ENCODE measurements at places on chromosomes 11 and 22.

DNA sequence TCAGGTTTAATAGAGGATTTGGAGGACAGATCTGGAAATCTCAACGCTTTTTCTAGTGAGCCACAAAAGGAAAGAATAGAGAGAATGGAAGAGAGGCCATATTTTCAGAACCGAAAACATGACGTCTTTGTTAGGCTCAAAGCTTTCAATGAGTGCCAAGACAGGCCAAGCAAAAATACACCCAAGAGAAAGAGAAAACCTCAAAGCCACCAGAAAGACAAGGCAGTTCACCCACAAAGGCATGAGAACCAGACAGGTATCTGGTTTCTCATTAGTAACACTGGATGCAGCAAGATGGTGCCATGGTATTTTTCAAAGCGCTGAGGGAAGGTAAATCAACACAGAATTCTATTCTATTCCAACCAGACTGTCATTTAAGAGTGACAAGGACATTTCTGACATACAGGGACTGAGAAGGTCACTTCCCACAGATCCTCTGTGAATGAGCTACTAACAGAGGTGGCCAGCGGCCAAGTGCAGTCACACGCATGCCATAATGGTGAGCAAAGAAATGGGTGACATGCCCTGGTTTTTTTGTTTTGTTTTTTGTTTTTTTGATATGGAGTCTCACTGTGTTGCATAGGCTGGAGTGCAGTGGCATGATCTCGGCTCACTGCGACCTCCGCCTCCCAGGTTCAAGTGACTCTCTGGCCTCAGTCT, 41.9 kb downstream of the TOLLIP start:
- no peak for DNase-seq

DNA sequence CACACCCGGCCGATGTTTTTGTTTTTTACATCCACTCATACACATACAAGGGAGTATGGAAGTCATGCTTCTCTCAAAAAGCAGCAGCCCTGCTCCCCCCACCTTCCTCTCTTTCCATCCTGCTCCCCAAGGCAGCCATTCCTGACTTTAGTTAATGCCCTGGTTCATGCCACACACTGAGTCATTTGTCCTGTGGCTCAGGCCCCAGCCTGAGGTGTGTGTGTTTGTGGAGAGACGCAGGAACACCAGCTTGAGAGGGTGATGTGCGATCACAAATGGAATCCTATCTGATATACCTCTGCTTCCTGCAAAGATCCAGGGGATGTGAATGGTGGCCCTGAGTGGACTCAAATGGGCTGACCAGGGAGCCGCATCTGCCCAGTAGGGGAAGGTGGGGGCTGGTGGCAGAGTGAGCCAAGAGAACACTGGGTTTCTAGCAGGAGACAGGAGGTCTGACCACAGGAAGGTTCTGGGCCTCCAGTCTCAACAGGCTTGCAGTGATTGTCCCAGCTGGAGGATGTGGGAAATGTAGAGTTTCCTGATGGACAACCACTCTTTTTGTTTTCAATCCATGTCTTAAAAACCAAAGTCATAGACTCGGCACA, 86.7 kb downstream of the OSBP2 start:
- no peak for DNase-seq

DNA sequence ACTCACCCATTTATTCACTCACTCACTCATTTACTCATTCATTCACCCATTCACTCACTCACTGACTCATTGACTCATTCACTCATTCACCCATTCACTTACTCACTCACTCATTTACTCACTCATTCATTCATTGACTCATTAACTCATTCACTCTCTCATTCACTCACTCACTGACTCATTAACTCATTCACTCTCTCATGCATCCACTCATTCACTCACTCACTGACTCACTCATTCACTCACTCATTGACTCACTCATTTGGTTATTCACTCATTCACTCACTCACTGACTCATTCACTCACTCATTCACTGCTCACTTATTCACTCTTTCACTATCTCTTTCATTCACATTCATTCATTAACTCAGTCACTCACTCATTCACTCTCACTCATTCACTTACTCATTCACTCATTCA, 2.5 kb upstream of the MUC5AC start:
- no peak for DNase-seq

DNA sequence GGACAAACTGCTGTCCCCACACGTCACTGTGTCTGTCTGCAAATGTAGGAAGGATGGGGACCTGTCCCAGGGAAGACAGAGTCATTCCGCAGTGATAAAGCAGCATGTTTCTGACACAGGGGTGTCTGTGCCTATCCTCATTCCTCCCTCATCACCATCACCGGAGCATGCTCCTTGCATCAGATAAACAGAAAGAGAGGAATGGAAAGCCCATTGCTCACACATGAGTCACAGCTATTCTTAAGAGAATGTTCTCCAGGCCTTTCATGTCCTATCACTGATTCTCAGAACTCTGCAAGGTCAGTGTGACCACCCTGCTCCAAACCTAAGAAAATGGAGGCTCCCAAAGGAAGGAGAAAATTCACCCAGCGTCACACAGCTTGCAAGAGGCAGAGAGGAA, 38.9 kb downstream of the ZNF195 start:
- DNase-seq, result no peak

DNA sequence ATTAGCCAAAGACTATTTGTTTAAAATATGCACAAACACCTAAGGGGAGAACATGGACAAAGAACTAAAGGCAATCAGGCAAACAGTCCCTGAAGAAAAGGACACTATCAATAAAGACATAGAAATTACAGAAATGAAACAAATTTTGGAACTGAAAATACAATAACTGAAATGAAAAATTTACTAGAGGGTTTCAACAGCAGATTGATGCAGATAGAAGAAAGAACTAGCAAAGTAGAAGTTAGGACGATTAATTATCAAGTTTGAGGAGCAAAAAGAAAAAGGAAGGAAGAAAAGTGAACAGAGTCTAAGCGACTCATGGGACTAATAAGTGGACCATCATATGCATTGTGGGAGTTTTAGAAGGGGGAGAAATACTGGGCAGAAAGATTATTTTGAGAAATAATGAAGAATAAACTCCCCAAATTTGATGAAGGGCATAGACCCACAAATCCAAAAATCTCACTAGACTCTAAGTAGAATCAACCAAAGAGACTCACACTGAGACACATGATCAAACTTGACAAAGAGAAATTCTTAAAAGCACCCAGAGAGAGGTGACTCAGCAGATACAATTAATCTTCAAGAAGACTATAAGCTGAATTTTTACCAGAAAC, 62.9 kb downstream of the JAM3 start:
- no peak for DNase-seq

GRCh38 chr11:69321877-69322361, 28.0 kb downstream of the MYEOV start:
- no peak for DNase-seq

GRCh38 chr11:6206456-6207180, 1.3 kb downstream of the C11orf42 start:
- DNase-seq, result no peak

DNA sequence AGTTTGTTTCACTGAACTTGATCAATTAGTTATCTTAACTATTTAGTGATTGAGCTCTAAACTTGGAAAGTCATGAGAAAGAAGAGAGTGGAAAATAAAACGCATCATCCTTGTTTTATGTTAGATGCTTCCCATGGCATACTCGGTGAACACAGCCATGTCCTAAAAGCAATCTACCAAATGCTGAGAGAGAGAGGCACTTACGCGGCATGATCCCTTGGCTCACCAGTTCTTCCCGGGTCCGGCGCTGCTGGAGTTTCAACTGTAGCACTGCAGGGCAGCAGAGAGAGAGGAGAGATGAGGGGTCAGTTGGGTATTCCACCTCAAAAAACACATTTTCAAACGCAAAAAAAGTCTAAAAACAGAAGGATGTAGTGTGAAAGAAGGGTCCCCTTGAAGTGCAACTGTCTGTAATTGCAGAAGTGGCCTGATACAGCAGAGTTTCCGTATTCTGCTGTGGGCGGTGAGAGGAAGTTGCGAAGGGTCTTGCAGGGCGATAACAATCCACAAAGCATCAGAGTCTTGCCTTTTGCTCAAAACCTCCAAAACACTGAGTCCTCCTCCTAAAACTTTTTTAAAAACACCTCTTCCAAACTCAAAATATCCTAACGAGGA, 92.7 kb downstream of the SGSM3 start:
- DNase-seq, result no peak
